Stimulated activated CD8-positive, alpha-beta memory T cell treated with anti-CD3 and anti-CD28 coated beads, Interleukin-12 subunit alpha, Interleukin-12 subunit beta, amount 100 ng/mL, for 4 hours (primary cell): ENCODE measurements at places on chromosomes 12 and 14.

GRCh38 chr12:105175397-105175990 is 60.5 kb downstream of the APPL2 start:
- no peak for DNase-seq

DNA sequence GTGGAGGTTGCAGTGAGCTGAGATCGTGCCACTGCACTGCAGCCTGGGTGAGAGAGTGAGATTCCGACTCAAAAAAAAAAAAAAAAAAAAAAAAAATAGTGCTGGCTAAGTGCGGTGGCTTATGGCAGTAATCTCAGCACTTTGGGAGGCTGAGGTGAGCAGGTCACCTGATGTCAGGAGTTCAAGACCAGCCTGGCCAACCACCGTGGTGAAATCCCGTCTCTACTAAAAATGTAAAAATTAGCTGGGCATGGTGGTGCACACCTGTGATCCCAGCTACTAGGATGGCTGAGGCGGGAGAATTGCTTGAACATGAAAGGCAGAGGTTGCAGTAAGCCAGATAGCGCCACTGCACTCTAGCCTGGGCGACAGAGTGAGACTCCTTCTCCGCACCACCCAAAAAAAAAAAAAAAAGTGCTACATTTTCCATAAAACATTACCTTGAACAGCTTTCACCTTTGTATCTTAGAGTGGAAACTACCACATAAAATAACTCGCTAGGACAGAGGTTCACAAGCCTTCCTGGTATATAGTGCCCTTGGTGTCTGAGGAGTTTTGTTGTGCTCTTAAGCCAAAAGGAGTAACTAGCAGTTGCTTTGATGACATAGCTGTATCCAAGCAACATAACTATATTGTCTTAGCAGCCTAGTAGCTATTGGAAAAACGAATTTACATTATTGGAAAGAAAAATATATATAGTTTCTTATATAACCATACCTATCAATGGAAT is 11.1 kb downstream of the PTGES3 start:
- DNase-seq: no peak

DNA sequence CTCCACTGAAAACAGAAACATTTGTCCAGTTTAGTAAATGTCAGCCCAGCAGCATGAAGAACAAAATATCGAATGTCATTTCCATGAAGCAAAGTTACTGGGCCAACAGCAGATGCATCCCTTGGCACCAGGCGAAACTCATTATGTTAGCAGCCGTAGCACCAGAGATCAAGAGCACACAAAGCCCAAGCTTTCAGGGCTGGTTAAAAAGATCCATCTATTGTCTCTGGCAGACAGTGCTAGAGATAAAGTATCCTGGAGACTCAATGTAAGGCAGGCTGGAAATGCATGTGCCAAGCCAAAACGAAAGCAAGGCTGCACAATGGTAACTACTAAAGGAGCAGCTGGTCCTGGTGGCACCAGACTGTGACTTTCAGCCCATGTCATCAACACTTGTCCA is 120.3 kb upstream of the PLEKHG7 start:
- no peak for DNase-seq

DNA sequence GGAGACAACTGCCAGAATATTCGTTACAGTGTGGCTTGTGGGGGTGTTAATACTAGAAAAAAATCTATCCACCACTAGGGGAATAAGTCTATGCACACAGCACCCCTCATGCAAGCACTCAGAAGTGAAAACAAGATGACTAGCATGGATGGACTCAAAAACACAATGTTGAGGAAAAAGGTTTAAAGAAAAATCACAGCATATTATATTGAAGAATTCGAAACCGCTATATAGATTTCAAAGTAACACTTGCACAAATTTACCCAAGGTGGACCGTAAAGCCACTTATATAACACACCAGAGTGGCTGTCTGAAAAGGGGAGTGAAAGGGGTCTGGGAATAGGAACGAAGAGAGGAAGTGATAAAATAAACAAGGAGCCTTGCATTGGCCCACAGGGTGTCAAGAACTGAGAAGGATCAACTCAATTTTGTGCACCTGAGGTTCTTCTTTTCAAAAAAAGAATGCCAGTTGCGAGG is 544 bp downstream of the ABCD4 start:
- no peak for DNase-seq

DNA sequence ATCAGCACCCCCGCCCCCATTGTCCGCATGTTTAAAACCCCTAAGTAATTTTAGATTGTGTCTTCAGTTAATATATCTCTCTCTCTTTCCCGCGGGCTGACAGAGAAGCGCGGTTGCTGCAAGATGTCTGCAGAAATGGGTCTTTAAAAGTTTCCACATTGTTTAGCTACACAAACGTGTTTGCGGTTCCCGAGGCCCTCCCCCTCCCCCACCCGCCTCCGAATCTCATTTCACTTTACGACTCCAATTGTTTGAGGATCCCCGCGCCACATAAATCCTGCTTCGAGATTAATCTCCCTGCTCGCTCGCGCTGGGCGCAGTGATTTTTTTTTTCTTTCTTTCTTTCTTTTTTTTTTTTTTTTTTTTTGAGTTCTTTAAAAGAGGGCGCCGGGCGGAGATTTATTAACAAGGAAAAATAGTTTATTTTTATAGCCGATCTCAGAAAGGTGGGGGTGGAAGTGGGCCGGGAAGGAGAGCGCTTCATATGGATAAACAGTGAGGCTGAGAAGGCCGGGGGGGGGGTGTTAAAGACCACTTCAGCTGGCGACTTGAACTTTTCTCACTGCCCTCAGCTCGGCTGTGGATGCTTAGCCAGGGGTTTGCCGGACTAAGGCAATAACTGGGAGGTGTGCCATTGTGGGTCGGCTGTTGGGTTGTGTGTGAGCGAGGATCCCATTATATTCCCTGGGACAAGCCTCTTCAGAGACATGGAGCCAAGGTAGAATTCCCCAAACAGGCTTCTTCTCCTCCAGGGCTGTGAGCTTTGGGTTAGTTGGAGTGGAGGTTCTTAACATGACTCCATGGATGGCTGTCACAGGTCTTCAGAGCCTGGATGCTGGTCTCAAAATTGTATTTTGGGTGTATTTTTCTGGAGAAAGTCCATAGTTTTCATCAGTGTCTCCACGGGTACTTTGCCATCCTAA is 39.7 kb upstream of the TBX5 start:
- no peak for DNase-seq

- DNase-seq: no peak
Measured at GRCh38 chr12:102479939-102480338, 424 bp downstream of the IGF1 start.

GRCh38 chr12:77893918-77894317 is 63.2 kb downstream of the NAV3 start:
- no peak for DNase-seq

DNA sequence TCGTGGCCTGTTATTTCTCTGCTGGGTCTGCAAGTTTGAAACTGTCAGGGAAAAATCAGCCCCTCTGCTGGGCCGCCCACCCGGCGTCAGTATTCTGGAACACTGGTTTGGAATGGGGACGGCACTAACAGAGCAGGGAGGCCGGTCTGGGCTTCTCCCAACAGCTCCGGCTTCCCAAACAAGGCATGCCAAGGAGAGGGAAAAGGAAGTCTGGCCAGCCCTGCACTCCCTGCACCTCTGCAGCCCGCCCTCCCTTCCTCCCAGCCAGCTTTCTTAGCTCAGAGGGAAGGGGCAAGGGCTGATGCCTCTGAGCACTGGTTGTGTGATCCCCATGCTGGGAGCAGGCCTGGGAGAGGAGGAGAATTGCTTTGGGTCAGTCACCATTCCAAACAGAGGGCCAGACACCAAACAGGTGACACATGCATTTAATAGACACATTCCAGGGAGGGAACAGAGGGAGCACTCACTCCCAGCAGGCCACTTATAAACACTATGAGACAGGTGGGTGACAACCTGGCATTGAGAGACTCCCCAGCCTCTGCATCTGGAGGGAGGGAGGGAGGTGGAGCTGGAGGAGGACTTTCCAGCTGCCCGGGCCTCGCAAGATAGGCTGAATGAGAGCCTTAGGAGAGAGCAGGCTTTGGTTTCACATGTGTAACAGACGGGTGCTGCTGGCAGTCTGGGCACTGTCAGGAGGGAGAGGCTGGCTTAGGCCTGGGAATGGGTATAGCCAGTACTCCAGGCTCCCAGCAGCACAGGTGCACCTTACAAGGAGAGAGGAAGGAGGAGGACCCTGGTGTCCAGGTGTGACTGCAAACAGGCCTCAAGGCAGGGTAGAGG is 10.3 kb downstream of the KRT75 start:
- DNase-seq: no peak

DNA sequence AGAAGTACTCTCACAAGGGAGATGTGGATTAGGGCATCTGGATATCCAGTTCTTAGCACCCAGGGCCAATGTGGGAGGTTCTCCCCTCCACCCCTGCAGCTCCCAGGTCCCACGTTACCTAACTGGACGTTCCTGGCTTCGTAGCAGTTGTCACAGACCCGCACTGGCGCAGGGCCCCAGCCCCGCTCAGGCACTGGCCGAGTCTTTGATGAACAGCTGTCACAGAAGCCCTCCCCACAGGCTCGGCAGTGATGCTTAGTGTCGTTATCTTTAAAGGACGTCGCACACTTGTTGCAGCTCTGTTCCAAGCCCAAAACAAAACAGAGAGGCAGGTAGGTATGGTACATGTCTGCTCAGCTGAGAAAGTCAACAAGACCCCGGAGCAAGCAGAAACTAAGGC is 48.4 kb downstream of the DCAF4 start:
- DNase-seq: no peak

GRCh38 chr14:52318826-52319645 is 4.9 kb downstream of the PTGER2 start:
- no peak for DNase-seq

DNA sequence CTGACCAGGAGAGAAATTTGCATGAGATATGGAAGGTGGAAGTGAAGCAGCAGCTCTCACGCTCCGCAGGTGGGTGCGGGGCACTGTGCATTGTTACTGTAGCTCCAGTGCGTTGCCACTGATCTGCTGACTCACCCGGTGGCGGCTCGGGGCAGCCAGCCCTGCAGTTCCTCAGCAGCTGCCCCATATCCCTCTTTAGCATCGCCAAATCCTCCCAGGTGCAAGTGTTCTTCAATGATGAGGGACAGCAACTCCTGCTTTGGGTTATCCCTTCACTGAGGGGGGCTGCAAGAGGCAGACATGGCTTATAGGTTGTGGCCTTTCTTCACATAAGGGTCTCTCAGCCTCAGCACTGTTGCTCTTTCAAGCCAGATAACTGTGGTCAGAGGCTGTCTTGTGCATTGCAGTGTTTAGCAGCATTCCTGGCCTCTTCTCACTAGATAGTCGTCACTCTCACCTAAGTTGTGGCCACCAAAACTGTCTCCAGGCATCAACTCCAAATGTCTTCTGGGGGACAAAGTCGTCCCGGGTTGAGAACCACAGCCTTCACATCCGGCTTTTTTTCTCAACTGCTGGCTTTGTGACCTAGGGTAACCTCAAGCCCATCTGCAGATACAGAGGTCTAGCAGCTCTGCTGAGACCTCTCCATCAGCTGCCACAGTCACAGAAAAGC is 180.8 kb downstream of the EFCAB11 start:
- peak; percentile 41 for DNase-seq

DNA sequence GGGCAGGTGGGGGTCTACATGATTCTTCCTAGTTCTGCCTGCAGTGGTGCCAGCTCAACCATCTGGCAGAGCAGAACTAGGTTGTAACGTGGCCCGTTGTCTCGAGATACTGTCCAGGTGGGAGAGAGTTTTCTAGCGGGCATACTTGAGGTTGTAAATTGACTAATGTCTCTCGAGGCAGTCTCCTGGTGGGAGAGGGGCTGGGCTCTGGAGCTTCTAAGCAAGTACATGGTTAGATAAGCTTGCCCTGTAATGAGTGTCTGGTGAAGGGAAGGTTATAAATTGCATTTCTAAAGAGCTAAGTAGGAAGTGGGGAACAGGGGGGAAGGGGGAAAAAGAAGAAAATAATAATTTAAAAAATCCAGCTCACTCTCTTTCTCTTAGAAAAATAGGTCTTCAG is 18.1 kb downstream of the BDKRB1 start:
- DNase-seq: no peak

GRCh38 chr14:51008446-51008845 is 64.2 kb upstream of the PYGL start:
- no peak for DNase-seq

GRCh38 chr12:117686911-117687377 is 281.8 kb downstream of the KSR2 start:
- no peak for DNase-seq

- no peak for DNase-seq
Measured at GRCh38 chr12:132551641-132552031, 58.7 kb downstream of the LRCOL1 start.

DNA sequence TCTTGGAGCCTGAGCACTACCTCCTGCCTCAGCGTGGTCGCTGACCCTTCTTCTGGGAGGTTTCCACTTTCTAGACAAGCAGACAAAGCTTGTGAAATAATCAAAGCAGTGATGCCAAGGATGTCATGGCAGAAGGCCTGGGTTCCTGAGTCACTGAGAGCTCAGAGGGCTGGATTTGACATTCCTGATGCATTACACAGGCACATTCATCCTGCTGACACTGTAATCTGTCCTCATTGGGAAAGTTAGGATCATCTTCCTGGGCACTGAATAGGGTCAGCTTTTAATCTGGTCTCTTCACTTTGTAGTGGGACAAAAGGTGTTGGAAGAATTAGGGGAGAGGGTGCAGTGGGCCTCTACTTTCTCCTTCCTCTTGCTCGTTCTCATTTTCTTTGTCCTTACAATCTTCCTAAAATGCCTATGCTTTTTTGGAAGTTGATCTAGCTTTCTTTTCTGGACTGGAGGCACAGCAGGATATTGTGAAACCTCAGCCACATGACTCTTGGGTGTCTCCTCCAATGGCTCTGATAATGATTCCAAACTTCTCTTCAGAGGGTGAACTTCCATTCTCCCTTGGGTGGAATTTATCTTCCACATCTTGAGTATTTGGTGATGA is 29.6 kb downstream of the EEA1 start:
- DNase-seq: no peak

DNA sequence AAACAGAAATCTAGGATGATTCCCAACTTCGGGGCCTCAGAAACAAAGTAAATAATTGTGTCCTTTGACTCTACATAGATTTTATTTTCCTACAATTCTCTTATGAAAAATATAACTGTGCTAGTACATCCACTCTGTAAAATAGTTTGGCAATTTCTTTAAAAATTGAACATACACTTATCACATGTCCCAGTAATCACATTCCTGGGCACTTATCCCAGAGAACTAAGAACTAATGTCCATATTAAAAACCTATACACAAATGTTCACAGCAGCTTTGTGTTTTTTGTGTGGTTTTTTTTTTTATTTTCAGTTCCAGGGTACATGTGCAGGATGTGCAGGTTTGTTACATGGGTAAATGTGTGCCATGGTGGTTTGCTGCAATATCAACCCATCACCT is 99.0 kb downstream of the KCNH5 start:
- DNase-seq: no peak
